ENCODE measurements at places on chromosomes 2 and 18.

DNA sequence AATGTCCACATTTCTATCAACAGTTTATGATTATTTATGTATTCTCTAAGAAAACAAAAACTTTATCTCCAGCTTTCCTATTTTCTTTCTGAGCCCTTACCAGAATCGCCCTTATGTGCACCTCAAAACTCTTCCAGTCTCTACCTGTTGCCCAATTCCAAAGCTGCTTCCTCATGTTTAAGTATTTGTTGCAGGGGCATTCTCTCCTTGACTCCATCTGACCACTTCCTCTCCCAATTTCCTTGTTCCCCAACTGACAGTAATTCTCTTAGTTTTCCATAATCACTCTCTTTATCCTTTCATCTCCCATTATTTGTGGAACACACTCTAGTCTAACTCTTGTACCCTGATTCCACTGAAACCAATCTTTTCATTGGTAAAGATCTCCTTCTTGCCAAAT is 105.4 kb upstream of the RBBP8 start:
- no peak for DNase-seq

- DNase-seq, result no peak
Measured at GRCh38 chr2:96959406-96960110, 26.8 kb downstream of the FAM178B start.

DNA sequence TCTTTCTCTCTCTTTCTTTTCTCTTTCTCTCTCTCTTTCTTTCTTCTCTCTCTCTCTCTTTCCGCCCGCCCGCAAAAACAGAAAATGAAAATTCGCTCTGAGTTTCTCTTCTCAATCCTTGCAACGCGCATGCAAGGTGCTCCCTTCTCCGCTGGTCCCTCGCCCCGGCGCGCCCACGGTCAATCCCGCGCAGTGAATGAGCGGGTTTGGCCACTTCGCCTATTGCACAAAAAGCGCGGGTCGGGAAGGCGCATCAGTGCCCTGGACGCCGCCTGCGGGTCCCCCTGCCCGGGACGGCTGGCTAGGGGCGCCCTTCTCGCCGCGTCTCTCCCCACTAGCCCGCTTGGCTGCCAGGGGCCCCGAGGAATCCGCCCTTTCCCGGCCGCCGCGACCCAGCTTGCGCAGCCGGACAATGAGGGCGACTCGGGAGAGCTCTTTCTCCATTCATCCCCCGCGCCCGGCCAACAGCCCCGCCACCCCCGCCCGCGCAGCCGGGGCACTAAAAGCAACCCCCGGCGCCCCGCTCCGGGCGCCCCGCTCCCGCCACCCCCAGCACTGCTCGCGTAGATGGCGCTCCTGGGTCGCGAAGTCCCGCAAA is 706 bp downstream of the LAMA1 start:
- DNase-seq, result no peak

DNA sequence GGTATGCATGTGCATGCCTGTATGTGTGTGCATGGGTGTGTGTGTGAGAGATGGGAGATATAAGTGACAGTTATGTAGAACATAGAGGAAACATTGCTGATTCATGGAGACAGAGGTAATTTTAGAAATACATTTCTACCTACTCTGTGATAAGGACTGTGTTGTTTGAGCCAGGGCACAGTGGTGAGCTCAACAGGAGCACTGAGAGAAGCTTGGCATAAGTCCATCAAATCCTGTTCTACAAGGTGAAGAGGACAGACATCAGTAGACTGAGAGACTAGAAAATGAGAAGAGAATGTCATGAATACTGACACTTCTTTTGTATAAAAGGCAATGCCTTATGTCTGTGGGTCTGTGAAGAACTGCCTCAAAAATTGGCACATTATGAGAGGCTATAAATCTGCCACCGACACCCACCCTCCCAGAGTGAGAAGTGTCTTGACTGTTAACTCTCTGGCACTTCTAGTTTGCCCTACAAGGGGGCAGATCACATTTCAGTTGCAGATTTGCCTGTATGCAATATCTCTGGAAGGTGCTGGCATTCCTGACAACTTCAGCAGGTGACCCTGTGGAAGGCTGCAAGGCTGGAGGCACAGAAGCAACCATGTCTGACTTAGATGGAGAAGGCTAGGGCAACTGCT is 962.3 kb upstream of the NRXN1 start:
- DNase-seq, result no peak

GRCh38 chr2:28327956-28328922 is 64.4 kb upstream of the FOSL2 start:
- DNase-seq, result no peak

GRCh38 chr2:109254174-109254904 is 125.3 kb downstream of the SH3RF3 start:
- no peak for DNase-seq

- DNase-seq, result peak; percentile 27
Measured at GRCh38 chr18:76592981-76593381, 97.9 kb upstream of the ZNF516 start.

DNA sequence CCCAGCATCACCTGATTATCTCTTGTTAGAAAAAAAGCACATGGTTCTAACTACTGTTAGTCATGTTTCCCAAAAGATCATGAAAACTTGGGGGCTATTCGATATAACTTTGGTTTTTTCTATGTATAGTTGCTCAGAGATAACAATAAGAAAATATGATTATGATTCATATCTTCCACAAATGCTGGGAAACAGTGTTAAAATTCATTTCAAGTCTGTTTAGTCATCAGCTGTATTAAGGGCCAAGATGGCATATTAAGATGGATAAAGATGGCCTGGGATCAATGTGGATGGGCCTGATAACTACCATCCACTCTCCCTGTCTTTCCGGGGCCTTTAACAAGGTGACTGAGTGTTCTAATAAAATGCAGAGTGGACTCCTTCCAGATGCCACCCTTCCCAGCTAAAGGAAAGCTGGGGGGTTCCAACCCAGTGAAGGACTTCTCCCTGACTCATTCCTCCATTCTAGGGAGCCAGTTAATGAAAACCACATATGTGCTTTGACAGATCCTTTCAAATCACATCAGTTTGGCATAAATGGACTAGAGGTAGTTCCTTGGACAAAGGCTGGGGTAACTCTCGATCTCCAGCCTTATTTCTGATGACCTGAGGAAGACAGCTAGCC is 221.6 kb downstream of the VAPA start:
- no peak for DNase-seq

GRCh38 chr2:156845806-156846558 is 409.8 kb downstream of the GPD2 start:
- DNase-seq, result no peak

- no peak for DNase-seq
Measured at GRCh38 chr2:228575897-228576296, 394.4 kb upstream of the SPHKAP start.

GRCh38 chr2:98908931-98909316 is 27.1 kb downstream of the CRACDL start:
- peak; percentile 49 for DNase-seq

DNA sequence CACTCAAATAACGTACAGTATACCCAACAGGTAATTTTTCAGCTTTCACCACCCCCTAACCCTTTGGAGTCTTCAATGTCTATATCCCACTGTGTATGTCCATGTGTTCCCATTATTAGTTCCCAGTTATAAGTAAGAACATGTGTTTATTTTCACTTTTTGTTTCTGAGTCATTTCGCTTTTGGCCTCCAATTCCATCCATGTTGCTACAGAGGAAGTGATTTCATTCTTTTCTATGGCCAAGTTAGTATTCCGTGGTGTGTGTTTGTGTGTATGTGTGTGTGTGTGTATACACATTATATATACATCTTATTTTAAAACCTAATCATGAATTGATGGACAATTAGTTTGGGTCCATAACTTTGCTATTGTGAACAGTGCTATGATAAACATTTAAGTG is 464.4 kb downstream of the CMPK2 start:
- DNase-seq, result no peak

DNA sequence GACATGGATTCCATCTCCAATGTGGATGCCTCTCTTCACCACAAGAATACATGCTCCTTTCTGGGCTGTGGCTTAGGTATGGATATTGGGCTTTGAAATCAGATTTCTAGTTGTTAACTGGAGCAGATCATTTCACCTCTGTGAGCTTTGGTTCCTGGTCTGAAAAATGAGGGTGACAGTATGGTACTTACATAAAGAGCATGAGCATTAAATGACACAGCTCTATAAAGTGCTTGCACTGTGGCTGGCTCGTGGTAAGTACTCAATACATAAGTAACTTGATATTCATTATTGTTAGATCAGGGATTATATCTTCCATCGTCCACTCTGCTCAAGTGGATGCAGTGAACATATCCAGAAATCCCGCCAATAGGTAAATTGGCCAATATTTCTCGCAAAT is 33.4 kb downstream of the ARHGAP25 start:
- DNase-seq, result no peak

DNA sequence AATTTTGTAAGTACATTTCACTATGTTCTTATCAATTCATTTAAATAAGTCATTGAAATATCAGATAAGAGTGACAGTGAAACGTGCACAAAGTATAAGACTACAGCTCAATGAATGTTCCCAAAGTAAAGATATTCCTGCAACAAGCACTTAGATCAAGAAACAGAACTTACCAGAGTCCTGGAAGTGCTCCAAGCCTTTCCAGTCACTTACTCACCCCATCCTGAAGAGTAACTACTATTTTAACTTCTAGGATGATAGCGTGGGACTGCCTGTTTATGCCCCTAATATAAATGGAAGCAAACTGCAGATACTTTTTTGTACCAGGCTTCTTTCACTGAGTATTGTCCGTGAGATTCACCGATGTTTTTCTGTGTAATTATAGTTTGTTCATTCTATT is 768.9 kb downstream of the SLC4A3 start:
- peak; percentile 82 for DNase-seq

DNA sequence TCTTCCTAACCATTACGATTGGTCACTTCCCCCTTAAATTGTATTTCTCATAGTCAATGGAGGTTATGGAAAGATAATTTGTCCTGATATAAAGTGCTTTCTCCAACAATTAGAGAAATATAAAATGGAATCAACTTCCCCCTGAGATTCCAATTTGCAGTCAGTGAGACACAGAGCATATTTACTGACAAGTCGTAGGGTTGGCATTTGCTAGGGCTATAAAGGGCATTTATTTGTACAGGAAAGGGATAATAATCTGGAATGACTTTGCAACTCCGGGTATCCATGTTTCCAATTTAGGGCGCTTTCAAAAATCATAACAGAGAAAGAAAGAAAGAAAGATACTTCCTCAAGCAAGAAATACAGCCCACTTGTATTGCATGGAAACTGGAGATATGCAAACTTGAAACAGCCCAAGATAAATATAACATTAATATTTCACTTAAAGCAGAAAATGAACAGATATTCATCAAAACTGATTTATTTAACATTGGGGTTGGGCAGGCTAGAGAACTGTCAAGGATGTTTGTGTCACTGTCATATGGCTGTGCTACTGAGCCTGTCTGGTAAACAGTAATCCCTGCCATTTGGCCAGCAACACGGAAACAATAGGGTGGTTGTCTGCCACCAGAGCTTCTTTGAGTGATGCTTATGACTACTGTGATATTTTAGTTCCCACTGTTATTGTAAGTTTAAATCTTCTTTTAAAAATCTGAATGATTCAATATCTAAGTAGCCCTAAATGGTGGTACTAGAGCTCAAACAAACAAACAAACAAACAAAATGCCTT is 621.8 kb downstream of the LRP1B start:
- DNase-seq, result no peak

DNA sequence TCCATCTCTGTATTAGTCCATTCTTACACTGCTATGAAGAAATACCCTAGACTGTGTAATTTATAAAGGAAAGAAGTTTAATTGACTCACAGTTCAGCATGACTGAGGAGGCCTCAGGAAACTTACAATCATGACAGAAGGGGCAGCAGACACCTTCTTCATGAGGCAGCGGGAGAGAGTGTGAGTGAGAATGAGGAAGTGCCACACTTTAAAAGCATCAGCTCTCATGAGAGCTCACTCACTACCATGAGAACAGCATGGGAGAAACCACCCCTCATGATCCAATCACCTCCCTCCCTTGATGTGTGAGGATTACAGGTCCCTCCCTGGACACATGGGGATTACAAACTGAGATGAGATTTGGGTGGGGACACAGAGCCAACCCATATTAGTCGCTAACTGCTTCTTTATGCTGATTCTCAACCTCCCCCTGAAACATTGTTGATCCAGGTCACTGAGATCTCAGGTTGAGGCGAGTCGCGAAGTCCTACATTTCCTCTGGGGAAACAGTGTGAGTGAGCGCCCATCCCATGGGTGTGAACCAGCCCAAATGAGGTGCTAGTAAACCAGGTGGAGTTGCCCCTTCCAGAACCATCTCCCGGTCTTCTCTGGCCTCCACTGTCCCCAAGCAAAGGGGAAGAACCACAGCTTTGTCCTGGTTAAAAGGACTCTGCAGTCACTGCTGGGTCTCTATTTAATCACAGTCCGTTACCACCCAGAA is 123.8 kb downstream of the CAPN13 start:
- DNase-seq, result no peak

- DNase-seq, result peak; percentile 79
Measured at GRCh38 chr2:160932960-160933359, 227.3 kb upstream of the TANK start.

- DNase-seq, result peak; percentile 90
Measured at GRCh38 chr2:96241900-96242611, 23.7 kb downstream of the TMEM127 start.

DNA sequence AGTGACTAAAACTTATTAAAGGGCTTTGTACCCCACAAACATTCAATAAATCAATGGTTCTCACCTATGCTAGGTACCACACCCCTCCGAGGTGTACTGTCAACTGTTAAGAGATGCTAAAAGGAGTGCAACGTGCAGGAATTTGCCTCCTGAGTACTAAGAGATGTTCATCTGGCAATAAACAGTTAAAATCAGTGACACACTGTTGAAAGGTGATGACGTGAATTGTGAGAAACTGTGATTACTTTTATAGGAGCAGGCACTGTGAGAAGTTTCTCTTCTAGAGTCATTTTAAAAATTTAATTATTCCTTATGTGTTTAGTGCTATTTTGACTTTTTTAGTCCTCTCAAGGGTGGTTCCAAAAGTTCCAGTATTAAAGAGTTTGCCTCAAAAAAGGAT is 61.0 kb downstream of the PDE1A start:
- DNase-seq, result no peak

DNA sequence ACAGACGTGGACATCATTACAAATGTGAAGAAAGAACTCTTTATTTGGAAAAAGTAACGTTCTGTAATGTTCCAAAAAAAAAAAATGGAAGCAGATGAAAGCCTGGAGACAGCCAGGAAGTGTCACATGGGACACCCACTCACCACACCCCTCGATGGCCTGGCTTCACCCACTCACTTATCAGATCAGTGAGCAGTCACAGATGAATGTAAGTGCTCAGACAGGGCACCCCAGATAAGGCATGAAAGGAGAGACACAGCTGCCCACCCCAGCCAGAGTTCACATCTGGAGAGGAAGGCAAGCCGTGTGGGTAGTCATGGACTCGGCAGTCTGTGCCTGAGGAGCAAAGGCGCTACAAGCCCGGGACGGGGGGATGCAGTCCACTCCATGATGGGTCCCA is 105.2 kb downstream of the SEPTIN10 start:
- DNase-seq, result no peak

DNA sequence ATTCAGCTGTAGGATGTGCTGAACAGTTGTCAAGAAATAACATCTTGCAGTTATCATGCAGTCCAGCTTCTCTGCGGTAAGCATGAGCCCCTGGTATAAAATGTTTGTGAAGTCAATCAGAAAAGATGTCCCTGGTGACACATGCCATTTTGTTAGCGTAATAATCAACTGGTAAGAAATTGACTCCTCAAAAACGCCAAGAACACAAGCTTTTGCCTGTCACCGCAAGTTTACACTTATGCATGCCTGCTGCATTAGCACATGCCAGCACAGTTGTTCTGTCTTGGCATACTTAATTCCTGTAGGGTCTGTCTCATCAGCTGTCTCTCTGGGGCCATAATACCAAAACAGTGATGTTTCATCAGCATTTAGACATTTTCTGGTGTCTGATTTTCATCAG is 524.8 kb upstream of the DSEL start:
- DNase-seq, result no peak

GRCh38 chr2:240647503-240648154 is 22.3 kb downstream of the GPR35 start:
- DNase-seq, result no peak
